CD4-positive, alpha-beta T cell treated with Interleukin-4 for 1 hour (primary cell): ENCODE measurements at places on chromosomes 7 and 10.

GRCh38 chr7:46568420-46569132 lies 647.5 kb upstream of the IGFBP3 start:
- DNase-seq = no peak

DNA sequence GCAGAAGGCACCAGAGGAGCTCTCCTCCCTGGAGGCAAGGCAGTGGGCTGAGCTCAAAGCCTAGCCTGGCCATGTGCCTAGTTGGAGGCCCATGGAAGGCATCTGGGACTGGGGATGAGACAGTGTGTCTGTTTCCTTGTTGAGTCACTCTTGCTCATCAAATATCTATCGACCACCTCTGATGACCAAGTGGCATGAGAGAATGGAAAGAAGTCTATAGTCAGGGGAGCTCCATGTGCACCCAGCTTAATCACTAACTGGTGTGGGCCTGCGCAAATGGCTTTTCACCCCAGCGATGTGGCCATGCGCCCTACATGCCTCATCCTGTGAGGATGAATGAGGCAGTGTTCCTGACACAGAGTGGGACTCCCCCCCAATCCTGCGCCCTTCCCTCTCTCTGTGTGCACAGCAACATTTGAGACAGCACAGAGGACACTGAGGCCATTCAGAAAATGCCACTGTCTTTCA lies 229.9 kb downstream of the RPS24 start:
- no peak for DNase-seq

DNA sequence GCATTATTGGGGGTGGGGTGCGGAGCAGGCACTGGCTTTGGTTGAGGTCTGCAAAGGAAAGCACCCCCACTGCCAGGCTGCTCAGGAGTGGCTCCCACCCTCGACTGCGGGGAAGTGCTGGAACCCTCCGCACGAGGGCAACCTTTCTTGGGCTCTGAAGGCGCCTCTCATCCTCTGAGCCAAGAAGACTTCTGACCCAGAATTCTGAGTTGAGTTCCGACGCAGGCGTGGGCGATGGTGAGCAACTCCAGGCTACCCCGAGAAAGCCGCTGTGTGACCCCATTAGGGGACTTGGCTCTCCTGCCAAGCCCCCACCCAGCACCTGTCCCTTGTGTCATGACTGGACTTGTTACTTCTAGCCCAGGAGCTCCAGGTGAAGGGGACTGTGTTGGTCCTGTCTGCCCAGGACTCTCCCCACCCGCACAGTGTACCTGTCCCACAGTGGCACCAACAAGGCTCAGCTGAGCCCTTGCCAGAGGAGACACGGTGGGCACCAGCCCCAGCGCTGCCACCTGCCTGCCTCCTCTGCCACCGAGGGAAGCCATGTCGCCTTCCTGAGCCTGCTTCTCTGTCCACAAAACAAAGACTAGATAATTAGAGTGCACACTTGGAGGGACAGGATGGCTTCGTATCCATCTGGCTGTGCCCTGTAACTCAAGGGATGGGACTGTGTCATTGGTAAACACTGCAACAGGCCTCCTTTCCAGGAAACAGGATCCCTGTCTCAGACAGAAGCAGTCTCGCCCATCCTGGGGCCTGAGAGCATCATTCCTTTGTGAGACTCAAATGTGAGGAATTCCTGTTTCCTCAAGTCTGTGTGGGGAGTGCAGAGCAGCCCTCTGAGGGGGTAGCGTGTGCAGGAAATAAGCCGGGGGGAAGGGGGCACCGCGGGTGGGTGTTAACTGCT lies 128.8 kb downstream of the LHPP start:
- DNase-seq = no peak

DNA sequence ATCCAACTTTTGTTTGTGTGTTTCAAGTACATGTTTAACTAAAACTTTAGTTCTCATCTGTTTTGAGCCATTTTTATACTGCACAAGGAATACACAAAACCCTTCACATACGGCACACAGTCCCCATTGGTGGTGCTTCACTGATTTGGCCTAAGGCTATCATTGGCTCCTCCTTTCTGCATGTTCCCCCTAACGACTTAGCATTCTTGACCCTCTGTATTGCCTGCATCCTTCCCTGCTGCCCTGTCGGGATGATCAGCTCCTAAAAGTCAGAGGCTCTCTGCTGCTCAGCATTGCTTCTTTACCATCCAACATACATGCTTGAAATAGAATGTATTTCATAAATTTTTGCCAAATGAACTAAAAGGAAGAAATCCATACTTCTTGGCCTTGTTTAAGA lies 111.4 kb upstream of the ABCB5 start:
- no peak for DNase-seq

- DNase-seq = no peak
Observed at GRCh38 chr10:120643351-120643750, 186.3 kb downstream of the PLPP4 start.

DNA sequence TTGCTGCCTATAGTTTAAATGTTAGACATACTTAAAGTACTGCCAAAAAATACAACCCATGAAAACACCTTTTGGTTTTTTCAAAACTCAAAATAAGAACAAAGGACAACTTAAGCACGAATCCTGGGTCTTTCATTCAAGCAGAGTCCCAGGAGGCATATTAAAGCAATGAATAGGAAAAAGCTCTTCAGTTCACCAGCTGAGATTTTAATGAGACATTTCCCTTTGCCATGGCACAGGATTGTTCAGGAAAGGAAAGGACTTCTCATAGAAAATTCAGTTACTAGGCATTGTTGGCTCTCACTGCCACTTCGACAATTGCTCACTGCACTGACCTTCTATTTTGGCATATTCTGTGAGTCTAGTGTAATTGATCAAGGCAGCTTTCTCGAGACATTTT lies 133.5 kb upstream of the FEZF1 start:
- DNase-seq = no peak
